ENCODE measurements at places on chromosomes 1 and 21.

DNA sequence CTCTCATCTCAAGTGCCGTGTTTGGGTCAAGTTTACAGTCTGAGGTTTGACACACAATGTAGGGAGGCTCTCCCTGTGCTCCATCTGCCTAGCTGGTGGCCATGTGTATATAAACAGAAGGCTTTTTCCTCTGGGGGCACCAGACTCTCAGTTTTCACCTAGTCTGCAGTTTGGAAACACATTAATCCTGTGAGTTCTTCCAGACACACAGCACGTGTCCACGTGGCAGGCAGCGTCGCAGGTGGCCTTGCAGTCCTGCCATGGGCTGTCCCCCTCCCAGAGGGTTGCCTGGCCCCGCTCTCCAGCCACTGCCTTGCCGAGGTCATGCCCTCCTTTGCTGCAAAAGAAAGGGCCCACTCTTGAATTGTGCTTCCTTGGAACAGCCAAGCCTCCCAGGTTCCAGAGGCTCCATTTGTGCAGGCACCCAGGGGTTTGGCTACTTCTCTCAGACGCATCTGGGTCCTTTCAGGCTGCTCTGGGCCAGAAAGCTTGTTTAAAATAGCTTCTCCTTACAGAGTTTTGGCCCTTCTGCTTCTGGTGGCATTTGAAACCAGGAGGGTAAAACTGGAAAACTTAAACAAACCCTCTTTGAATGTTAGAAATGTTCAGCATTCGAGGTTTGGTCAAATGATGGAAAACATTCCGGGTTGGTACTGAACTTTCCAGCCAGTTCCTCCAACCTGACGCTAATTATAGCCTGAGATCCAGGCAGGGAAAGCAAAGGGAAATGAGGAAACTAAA, 4.4 kb upstream of the RUNX1 start:
- ATAC-seq: no peak

DNA sequence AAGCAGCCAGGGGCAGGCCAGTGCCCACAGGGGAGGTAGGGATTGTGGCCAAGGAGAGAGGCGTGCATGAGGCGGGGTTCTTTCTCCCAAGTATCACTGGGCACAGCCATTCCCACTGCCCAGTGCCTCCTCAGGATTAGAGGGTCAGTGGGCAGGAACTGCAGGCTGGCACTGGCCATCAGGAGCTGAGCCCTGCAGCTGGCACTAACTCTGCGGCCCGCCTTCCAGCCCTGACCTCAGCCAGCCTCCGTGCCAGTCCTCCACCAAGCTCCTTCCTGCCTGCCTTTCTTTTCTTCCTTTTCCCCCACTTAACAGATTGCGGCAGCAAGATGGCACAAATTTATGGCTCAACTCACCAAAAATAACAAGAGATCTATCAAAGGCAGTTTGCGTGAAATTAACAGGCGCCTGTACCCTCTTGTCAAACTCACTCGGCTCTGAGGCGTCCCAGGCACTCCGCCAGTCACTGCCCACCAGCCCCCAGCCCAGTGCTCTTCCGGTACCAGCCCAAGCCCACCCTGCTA, 11.1 kb downstream of the ADGRB2 start:
- no peak for ATAC-seq

GRCh38 chr1:10679496-10680220, 116.8 kb downstream of the CASZ1 start:
- ATAC-seq: no peak

DNA sequence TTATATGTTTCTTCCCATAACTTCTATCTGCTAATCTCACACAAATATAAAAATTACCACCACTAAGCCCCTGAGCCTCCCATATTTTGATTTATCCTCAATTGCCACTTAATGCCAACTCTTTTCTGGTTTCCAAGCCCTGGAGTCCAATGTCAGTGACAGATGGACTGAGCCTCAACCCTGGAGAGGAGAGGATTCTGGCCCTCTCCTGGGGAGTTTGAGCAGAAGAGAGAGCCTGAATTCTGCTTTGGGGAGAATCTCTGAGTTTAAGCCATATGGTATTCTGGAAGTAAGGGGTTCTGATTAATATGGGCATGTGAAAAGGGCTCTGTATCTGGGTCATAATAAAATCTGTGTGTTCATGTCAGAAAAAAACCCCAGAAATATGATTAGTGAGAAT, 8.5 kb downstream of the CADM3 start:
- ATAC-seq: no peak

DNA sequence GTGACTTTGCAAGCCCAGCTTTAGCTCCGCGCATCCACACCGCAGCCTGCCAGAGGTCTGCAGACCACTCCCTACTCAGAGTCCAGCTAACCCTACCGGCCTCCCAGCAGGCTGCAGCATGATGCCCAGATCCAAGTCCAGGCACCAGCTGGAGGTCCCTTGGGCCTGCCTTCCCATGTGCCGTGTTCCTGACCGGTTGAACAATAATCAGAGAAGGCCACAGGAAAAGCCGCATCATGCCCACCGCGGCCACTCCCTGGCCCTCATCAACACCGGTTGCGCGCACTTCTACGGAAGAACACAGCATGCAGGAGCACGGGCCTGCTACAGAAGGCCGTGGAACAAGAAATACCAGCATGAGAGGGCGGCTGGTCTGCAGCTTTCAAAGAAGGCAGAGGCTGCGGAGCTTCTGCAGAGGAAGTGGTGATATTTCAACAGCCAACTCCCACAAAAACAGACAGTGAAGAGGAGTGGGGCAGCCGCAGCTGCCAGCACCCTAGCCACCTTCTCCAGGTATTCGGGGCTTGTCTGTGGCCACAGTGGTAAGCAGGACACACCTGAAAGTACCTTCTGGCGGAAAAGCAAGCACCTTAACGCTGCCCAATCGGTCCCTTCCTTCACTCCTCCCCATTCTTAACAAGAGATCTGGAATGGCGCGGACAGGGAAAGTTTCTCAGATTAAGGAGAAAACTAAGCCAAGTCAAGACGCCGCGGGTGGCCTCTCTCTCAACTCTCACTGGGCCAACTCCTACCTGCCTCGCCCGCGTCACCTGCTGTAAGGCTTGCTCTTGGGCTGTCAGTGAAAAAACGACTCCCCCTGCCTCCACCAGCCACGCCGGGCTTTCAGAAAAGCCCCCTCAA, 1.5 kb downstream of the PGBD5 start:
- no peak for ATAC-seq

DNA sequence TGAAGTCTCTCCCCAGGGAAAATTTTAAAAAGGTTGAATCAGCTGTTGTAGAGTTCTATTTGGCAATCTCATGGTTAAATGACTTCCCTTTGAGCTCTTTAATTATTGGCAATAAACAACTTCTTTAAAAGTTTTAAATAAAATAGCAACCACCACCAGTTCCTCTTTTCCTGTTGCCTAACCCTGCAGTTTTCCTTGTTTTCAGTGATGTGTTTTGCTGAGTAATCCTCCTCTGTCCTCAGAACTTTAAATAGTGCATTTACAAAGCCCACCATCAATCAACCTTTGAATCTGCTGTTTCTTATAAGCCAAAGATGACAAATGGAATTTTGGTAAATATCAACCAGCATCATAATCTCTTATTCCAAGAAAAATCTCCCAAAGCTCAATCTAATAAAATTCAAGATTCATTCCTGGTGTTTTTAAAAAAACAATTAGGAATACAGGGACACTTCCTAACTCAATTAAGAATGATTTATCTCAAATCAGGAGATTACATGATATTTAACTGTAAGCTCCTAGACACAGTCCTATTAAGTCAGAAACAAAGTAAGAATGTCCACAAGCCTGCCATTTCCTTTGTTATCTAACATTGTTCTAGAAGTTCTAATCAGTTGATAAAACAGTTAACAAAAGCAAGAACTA, 14.8 kb downstream of the AVPR1B start:
- no peak for ATAC-seq

DNA sequence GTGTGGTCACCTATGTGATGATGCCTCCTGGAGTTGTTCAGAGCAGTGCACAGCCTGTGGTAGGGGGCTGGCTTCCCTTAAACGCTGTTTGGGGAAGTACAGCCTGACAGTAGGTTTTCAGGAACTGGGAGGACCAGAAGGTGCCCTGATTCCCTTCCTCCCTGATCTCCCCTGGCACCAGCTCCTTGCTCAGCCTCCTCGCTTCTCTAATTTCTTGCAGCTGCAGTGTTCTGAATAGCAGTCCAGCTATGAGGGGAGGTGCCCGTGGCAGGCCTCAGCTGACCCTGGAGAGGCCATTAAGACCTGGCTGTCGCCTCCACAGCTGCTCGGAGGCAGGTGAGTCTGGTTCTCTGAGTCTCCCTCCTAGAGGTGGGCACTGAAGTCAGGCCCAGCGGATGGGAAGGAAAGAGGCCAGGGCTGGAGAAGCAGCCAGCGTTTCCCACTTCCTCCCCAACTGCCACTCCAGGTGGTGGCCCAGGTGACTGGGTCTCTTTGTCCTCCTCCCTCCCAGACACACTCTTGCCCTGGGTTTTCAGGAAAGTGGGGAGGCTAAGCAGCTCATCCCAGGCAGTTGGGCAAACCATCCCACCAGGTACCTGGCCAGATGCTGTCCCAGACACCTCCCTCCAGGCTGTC, 52.0 kb upstream of the RPL11 start:
- no peak for ATAC-seq

GRCh38 chr1:240134596-240134995, 42.9 kb downstream of the FMN2 start:
- no peak for ATAC-seq

DNA sequence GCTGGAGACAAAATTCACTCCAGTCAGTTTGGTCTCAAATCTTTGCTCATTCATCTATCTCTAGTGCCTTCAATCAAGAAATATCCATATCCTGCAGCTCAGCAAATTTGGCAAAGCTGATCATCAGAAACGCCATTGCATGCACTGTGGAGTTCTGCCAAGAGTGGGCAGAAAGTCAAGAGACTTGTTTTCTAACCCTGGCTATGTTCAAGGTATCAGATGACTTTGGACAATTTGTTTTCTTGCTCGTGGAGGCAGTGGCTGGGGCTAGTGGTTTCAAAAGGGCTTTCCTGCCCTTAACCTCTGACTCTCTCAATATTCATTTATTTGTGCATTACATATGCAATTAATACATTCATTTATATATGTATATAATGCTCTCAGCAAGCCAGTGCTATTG, 12.8 kb upstream of the LRRC52 start:
- ATAC-seq: no peak

DNA sequence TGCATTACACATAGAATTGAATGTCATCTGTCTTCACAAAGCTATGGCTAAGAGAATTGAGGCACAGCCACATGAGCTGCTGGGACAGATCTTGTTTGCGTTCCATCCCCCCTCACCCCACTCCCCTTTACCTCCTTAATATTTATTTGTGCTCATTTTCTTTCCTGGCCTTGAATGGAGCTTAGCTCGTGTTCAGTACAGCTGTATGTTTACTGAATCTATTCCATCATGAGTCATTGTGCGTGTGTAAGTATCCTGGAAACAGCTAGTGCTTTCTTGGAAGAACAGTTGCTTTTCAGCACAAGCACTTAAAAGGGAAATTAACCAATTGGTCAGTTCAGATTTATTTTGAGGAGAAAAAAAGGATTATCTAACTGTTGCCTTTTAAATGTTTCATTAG, 14.7 kb downstream of the PROX1 start:
- ATAC-seq: no peak

GRCh38 chr21:34006611-34007168, 66.7 kb upstream of the MRPS6 start:
- no peak for ATAC-seq

Data from activated CD4-positive, CD25-positive, alpha-beta regulatory T cell treated with anti-CD3 and anti-CD28 coated beads, Interleukin-2, amount 50 U/mL, for 24 hours (primary cell).